ENCODE measurements at places on chromosomes 12 and 14.

DNA sequence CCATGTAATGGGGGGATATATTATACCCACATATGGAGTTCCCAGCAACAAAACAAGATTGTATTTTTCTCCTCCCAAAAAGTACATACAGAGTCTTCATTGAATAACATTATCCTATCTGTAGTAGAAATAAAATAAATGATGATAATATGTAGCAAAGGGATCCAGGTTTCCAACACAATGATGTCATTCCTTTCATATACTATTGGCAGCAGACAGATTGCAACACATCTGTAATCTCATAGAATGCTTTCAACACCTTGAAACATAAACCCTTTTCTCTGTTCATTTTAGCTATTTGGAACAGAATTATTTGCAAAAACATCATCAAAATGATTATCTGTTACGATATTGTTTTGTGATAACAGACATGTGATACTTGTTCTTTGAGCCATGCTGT, 317.6 kb downstream of the DPF3 start:
- DNase-seq: no peak

GRCh38 chr12:95339086-95339788, 121.6 kb downstream of the VEZT start:
- no peak for DNase-seq

GRCh38 chr12:115072712-115073111, 388.7 kb upstream of the TBX3 start:
- no peak for DNase-seq

GRCh38 chr12:611721-612120, 51.5 kb downstream of the NINJ2 start:
- DNase-seq: no peak

GRCh38 chr12:69655616-69656340, 43.3 kb downstream of the BEST3 start:
- no peak for DNase-seq

DNA sequence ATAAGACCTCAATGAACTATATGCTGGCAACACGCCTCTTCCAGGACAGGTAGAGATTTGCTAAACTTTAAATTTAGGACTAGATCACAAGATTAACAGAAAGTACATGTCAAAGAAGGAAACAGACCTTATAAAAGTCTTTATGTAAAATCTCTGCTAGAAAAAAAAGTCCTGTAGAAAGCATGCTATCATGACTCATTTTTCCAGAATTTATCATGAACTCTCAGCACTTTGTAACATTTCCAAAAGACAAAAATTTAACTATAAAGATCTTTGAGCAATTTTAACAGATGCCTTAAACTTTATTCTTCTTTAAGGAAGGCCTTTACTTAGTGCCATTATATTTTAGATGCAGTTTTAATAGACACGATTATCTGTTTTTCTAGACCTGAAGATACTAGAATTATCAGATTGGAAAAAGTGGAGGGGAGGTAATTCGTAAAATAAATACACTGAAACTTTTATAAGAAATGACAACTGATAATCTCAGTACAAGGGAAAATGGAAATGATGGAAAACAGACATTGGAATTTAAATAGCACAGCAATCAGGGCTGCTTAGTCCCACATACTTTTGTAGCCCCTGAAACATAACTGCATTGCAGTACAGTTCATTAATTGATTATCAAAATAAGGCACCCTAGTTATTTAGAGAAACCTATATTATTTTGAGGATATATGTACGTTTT, 92.0 kb downstream of the TTLL5 start:
- DNase-seq: no peak

GRCh38 chr14:37060496-37061260, 111.7 kb downstream of the SLC25A21 start:
- DNase-seq: no peak

- DNase-seq: no peak
Observed at GRCh38 chr12:39442831-39443080, 164 bp downstream of the KIF21A start.

DNA sequence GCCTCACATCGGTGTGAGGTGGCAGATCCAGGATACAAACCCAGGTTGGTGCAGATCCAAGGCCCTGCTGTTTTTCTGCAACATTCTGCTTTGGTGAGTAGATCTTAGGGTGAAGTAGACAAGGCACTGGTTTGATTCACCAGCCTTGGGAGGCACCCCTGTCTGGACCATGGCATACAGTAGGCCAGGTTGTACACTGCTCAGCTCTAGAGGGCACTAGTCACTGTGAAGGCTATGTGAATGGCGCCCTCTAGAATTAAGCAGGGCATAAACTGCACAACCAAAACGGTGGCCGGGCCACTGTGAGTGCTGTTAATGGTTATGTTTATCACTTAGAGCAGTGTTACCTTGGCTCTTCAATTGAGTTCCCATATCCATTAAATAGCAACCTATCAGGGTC, 280.6 kb upstream of the PWP1 start:
- DNase-seq: no peak

DNA sequence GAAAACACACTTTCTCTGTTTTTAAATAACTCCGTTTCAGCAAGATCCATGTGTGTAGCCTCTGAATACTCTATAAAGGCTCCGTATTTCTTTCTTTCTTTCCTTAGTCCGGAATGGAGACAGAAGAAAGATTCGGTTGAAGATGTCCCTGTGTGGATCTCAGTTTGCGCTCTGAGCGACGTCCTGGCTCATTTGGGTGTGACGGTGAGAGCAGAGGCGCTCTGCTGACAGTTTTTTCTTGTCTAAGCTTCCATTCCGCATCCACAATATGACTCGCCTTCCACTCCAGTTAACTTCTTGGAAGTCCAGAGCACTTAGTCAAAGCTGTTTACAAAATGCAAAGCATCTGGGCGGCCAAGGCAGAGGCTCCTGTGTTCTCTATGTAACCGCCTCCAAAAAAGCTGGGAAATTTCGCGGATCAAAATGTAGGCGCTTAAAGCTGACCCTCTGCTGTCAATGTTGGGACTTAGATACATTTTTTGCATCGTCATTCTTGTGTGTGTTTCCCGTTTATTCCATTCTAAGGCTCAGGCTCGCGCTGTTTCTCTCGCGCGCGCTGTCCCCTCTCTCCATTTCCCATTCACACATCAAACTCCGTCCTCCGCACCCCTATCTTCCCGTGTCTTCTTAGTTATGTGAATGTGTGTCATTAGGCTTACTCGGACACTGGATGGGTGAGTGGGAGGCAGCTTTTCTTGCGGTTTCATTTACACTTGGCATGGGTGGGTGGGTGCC, 880 bp upstream of the FLRT2 start:
- DNase-seq: peak; percentile 69

DNA sequence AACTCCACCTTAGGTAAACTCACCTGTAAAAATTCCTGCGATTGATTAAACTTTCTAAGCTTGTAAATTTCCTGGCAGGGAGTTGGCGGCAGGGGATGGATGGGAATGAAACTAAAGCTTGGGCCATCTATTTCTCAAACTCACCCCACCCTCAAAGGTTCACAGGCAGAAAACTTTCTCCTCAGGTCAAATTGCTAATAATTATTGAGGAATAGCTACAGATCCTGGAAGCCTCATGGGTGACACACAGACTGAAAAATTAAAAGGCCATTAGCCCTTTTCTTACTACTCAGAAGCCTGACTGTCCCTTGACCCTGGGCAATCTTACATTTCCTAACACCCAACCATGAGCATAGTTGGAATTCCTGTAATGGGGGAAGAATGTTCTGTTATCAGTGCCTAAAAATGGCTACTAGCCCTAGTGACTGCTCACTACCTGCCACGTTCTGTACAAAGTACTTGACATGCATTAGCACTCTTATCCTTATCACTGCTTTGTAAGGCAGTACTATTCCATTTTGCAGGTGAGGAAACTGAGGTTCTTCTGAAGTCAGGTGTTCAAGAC, 12.4 kb upstream of the SYNDIG1L start:
- DNase-seq: no peak

GRCh38 chr12:58513301-58513834, 406.9 kb downstream of the LRIG3 start:
- DNase-seq: no peak

- no peak for DNase-seq
Observed at GRCh38 chr14:59134307-59134706, 54.2 kb upstream of the DAAM1 start.

GRCh38 chr12:113237748-113238147, 16.5 kb downstream of the TPCN1 start:
- DNase-seq: no peak

DNA sequence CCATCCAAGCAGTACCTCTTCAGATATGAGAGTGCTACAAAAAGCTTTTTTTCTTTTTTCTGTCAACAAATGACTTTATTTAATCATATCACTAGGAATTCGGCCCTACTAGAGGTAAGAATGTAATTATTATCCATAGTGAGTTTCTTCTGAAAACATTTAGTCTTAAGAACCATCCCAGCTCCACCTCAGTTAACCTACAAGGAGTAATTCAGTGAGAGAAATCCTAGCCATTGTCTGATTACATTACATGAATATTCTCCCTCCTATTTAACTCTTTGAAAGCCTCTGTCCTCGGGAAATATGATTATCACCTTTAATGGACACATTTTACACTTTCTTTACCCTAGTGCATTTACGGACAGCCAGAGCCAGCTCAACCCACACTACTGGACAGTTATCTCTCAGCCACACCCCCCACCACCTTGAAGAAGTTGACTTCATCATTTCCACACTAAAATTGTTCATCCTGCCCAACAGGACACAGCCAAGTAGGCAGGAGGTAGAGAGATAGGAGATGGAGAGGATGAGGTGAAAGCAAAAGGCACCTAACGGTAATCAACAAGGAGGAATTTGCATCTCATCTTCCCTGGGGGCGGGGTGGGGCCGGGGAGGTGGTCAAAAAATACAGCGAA, 1.3 kb downstream of the PPFIA2 start:
- no peak for DNase-seq

GRCh38 chr12:50986966-50987737, 34.8 kb downstream of the HIGD1C start:
- peak; percentile 55 for DNase-seq

DNA sequence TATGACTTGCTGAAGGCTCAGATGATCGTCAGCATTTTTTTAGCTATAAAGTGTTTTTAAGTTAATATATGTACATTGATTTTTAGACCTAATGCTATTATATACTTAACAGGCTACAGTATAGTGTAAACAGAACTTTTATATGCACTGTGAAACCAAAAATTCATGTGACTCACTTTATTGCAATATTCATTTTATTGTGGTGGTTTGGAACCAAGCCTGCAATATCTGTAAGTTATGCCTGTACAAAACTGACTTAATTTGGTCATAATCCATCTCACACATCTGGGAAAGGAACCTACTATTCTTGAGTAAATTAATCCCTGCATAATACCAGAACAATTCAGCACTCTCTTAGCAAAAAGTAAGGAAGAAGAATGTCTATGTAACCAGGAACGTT, 390.7 kb downstream of the SYT1 start:
- no peak for DNase-seq

DNA sequence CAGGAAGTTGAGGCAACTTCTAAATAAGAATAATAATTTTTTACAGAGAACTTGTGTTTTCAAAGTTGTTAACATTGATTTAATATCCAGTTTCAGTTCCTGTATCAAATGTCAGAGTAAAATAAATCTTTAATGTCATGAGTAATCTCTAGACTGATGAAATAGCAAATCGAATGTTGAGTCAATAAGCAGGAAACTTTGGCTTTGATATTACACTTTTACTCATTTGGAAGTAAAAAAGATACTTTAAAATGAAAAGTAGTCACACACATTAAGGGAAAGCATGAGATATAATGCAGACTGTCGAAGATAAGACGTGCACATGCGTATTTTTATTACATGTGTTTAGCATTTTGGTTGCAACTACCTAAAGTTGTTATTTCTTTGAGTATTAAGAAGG, 78.2 kb upstream of the PTGDR start:
- no peak for DNase-seq

- DNase-seq: no peak
Observed at GRCh38 chr12:110330544-110330943, 49.5 kb downstream of the ATP2A2 start.

DNA sequence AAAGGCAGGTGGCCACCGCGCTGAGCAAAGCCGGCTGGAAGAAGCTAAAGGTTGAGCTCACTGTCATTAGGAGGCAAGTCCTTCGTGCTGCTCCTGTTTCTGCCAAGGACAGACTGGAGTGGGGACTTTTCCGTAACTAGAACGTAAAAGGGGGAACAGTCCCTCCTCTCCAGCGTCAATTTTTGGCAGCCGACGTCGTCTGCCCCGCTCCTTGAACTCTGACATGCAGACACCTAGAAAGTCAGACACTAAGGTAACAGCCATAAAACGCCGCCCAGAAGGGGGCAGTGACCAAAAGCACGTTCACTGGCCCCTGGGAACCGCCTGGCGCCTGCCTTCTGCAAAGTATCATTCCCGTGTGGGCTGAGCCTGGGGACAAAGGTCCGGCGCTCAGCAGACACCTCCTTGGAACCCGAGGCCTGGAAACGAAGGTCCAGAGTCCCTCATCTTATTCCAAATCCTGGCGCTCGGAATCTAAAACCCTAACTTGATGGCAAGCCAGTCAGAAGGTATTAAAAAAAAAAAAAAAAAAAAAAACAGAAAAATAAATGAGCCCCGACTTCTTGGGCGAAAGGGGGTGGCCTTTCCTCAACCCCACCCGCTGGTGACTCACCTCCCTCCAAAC, 1.1 kb upstream of the LRP1 start:
- DNase-seq: no peak

DNA sequence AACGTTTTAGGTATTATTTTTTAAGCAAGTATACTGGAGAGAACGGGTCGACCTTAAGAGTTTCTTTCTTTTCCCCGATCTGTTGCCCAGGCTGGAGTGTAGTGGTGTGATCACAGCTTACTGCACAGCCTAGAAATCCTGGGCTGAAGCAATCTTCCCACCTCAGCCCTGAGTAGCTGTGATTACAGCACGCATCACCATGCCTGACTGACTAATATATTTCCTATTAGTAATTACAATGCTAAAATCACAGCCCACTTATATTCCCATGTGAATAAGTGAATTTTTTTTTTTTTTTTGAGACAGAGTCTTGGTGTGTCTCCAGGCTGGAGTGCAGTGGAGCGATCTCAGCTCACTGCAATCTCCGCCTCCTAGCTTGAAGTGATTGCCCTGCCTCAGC, 50.4 kb downstream of the DICER1 start:
- no peak for DNase-seq

GRCh38 chr14:71539650-71540285, 392.5 kb upstream of the RGS6 start:
- peak; percentile 31 for DNase-seq

DNA sequence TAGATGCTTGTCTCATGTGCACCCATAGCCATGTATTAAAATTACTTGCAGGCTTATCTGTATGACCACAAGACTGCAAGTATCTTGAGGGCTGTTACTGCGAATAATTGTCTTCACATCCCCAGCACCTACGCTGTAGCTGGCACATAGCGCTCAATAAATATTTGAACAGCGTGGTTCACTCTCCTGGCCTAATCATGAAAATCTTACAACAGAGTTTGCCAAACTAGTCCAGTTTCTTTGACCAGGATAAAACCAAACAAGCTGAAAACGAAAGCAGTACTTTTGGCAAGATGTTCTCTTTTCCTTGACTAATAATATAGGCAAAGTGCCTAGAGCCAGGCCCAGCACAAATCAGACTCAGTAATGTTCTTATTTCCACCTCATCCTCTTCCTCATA, 106.7 kb downstream of the RPS29 start:
- no peak for DNase-seq

GRCh38 chr12:39199351-39199750, 243.6 kb downstream of the KIF21A start:
- DNase-seq: peak; percentile 40

Measured in left hindlimb (tissue), 1 donor.